NCI-H82 (cell line): ENCODE measurements at places on chromosomes 4 and X.
A peak's percentile ranks its signal among the peaks of the same experiment; 100 is the strongest.

DNA sequence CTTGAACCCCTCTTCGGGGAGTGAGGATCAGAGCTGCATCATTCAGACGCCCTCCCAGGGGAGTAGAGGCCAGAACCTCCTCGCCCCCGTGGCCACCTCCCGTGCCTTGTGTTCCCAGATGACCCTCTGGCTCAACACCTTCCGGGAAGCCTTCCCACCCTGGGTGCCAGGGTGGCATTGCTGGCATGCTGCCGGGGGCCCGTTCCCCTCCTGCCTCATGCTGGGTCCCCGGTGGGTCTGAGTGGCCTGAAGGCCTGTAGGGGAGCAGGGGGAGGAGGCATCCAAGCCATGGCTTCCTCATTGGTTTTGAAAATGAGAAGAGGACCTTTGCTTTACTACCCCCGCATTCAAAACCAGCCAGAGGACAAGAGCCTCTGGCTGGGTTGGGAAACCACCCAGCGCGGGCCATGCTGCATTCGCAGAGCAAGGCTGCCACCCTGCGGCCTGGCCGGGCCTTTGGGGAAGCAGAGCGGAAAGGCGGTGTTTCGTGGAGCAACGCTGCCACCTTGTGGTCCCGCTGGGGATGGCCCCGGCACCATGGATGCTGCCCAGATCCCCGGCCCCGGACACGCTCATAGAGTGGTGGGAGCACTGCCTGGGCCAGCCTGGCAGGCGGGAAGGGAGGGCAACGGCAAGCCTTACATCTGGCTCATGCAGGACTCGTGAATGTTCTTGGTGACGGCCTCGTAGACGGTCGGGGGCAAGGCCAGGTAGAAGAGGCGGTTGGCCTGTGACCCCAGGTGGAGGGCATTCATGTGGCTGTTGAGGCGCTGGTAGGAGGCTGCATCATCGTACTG is 11.9 kb downstream of the G6PD start:
- peak; percentile 88 for DNase-seq

GRCh38 chr4:41631523-41631922 is 93.6 kb downstream of the LIMCH1 start:
- DNase-seq, result no peak

GRCh38 chr4:7862561-7863192 is 77.0 kb downstream of the AFAP1 start:
- no peak for DNase-seq

DNA sequence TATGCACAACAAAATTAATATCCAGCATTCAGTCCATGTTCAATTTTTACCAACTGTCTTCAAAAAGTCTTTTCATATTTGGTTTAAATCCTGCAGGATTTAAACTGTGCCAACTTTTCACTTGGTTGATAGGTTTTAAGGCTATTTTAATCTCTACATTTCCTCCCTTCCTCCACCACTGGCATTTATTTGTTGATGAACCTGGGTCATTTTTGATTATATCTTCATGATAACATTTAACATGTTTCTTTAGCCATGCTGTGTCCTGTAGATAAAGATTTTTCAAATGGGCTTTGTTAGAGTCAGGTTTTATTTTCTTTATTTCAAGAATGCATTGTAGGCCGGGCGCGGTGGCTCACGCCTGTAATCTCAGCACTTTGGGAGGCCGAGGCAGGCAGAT is 216.4 kb downstream of the ARHGAP10 start:
- DNase-seq, result no peak

GRCh38 chr4:184882276-184882675 is 56.5 kb upstream of the ACSL1 start:
- no peak for DNase-seq

GRCh38 chrX:35289952-35290351 is 347.4 kb downstream of the FAM47B start:
- DNase-seq, result no peak

GRCh38 chrX:44071847-44072551 is 98.8 kb upstream of the NDP start:
- no peak for DNase-seq

DNA sequence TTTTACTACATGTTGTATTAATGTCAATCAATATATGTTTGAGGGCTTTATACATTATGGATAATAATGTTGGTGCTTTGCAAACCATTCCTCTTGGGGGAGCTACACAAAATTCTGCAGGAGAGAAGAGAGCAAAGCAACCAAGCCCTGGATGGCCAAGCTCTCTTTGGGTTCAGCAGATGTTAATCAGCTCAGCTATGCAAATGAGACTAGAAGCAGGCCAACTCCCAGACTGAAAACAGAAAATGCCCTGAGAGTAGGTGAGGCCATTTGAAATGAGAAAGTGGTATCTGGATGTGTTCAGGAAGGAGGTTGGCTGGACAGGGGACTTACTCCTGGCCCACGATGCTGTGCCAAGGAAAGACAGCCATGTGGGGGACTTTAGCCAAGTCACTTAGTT is 387.0 kb downstream of the BCOR start:
- peak; percentile 33 for DNase-seq

GRCh38 chr4:95549246-95550114 is 707 bp upstream of the UNC5C start:
- DNase-seq, result peak; percentile 74

GRCh38 chr4:146976145-146976544 is 30.5 kb upstream of the TTC29 start:
- no peak for DNase-seq

GRCh38 chr4:55030589-55030988 is 94.8 kb downstream of the KDR start:
- peak; percentile 95 for DNase-seq

DNA sequence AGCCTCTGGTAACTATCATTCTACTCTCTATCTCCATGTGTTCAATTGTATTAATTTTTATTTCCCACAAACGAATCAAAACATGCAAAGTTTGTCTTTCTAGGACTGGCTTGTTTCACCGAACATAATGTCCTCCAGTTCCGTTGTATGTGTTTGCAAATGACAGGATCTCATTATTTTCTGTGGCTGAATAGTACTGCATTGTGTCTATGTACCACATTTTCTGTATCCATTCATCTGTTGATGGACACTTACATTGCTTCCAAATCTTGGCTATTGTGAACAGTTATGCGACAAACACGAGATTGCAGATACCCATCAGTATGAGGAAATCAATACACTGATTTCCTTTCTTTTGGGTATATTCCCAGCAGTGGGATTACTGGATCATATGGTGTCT is 8.4 kb upstream of the LDOC1 start:
- no peak for DNase-seq

DNA sequence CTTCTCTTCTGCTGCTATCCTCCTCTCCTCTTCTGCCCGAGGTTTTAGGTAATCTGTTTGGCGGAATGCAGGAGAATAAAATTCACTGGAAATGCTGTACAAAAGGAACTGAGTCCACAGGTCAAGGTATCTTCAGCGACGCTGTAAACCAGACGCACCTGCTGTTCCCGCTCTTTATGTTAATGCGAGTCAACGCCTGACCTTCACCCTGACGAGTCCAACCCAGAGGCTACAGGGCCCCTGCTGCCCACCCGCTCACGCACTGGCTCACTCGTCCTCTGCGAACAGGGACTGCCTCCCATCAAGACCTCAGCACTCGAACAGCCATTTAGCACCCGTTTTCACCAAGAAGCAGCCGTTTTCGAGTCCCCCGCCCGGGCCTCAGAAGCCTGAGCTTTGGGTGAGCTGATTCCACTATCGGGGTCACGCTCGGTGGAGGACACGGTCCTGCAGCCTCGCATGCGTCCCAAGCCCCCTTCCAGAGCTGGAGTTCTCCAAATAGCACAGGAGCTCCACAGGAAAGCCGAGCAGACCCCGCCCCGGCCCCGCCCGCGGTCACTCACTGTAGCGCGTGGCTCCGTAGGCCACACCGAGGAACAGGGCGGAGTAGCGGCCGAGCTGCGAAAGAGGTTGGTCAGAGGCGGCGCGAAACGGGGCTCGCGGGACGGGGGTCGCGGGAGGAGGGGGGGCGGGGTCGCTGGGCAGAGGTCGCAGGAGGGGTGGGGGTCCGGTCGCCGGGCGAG is 556 bp downstream of the ATP5ME start:
- DNase-seq, result no peak

- DNase-seq, result no peak
These were observed 155.8 kb downstream of the RPA4 start for GRCh38 chrX:97039363-97040029.

DNA sequence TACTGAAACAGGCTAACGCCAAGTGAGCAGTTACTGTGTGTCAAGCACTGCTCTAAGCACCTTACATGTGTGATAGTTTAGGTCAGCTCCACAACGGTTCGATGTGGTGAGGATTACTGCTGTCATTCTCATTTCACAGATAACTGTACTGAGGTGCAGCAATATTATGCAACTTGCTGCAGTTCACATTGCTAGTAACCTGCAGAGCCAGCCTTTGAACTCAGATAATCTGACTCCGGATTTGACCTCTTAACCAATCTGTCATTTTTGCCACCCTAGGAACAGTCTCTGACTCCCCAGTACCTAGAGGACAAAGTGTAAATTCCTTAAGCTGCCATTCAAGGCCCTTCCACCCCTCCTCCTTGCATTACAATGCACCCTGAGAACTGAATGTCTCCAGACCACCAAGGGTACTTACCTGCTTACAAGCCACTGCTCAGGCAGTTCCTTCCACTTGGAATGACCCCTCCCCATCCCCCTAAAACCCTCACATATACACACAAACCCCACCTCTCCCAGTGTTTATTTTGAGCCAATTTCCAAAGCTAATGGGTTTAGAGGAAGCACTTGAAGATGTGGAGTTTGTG is 24.9 kb downstream of the EFNB1 start:
- no peak for DNase-seq

GRCh38 chr4:123503698-123504363 is 107.2 kb downstream of the SPRY1 start:
- DNase-seq, result no peak

DNA sequence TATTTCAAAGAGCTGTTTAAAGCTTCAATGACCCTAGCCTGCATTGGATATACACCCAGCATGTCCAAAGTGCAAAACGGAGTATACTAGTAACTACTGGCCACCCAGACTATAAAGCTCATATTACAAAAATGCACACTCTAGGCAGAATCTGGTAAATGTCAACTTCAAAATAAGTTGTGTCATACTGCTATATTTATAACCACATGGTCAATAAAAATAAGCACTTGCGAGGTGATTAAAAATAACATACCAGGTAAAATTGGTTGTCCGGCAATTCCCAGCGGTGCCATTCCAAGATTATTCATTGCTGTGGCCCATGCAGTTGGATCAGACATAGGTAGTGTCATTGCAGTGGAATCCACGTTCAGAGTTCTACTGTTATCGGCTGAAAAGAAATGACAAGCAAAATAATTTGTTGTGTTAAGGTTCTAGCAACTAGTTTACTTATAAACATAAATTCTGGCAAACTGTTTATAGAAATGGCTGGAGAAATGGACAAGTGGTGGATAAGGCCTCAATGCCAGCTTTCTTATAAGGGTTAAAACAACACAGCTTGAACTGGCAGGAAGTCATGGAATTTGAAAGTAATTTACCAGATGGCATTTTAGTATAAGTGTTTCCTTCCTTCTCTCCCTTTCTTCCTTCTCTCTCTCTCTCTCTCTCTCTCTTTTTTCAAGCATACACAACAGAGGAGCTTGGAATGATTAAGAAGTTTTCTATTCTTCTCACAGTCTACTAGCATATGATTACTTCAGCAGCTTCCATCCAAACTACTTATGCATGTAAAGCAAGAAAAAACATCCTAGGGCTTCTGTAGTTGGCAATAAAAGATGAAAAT is 199.9 kb downstream of the ENOX2 start:
- DNase-seq, result no peak

- DNase-seq, result peak; percentile 49
These were observed 93.4 kb downstream of the RS1 start for GRCh38 chrX:18578546-18578945.

DNA sequence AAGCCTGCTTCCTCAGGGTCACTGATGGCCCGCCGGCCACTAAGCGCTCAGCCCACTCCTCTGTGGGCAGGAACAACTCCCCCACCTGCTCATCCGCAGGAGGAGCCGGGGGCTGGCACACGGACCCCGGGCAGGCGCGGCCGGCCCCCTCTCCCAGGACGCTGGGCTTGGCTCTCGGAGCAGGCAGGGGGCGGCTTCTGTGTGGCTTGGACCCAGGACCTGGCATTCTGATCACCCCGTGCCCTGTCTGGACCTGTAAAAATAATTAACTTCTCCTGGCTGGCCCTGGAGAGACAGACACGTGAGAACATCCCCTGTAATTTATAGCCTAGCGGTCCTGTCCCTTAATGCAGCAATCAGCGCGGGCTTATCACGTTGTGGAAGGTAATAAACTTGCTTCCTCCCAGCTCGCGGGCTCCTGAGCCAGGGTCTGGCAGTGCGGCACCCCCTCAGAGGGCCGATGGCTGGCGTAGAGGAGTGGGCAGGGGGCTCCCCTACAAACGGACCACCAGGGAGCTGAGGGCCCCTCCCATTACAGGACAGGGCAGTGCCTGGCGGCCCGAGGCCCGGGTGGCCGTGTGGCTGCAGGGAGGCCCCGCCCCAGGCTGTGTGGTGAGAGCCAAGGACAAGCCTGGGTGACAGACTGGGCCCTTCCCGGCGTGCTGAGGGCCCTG is 84.5 kb upstream of the NKX1-1 start:
- peak; percentile 28 for DNase-seq

DNA sequence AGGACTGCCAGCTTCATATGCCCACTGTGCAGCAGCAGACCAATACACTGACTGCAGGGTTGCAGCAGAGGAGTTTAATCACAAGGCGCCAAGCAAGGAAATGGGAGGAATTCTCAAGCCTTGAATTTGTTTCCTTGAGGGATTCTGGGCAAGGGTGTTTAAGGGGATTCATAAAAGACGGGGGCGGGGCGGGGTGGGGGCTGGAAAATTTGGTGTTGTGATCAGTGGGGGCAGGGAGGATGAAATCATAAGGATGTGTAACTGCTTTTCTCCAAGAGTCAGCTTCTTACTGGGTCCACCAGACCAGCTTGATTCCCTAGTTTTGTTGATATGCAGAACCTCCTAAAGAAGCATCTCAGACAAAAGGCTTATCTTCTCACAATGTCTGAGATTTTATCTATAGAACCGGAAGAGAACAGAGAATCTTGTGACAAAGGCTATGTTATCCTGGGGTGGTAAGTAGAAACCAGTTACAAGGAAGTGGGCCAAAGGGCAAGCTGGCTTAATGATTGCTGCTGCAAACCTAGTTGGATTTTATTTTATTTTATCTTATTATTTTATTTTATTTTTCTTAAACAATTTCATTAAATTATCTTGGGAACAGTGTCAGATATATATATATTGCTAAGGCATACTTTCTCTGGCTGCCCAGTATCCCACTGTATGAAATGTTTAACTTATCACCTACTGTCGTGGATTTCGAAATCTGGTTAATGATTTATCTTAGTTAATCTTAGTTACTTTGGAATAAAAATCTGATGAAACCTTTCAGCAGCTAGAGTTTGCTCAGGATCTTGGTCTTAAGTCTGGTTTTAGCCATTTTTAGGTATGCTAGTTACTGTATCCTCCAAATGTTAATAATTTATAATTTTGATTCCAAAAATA is 276.4 kb downstream of the RPA4 start:
- DNase-seq, result no peak

GRCh38 chr4:87071401-87071800 is 136.6 kb downstream of the AFF1 start:
- peak; percentile 41 for DNase-seq
